ENCODE measurements at places on chromosomes 7 and 10.

GRCh38 chr7:16669581-16669980, 23.6 kb downstream of the BZW2 start:
- no peak for DNase-seq

DNA sequence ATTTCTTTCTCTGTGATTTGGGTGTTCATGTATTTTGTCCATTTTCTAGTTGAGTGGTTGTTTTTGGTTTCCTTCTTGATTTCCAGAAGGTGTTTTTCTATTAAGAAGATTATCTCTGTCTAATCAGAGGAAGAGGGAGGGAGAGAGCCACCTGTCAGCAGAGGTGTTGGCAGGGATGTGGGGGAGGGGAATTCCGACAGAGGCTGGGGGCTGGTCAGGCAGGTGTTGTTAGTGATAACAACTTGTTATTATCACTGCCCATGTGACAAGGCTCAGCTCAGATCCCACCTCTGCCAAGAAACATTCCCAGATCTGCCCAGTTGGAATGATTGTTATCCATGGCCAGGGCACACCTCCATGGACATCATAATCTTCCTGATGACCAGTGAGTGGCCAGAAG, 293.4 kb downstream of the GFRA1 start:
- no peak for DNase-seq

DNA sequence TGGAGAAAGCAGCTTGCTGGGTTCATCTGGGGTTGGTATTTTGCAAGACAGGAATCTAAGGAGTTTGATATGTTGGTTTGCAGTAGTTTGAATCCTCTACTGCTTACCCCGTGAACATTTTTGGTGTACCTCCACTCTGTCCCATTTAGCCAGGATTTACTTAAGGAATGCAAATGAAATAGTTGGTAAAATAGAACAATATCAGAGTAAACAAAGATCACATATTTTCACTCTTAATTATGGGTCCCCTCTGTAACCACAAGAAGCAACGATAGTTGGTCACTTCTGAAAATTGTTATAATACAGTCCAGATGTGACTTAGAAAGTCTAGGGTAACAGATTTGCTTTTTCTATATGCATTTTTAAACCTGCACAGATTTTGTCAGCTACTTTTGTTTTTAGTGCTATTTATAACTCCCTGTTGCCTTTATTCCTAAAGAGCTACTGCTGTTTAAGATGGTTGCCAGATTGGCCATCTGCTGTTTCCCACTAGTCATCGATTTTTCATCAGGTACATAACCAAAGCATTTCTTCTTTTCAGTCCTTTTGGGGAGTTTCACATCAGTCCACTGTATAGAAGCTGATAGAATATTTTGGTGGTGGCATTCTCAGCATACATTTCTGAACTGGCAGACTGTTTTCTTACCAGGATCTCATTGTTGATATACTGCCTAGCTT, 37.6 kb downstream of the MAPK8 start:
- no peak for DNase-seq

GRCh38 chr7:50369143-50370026, 64.9 kb downstream of the IKZF1 start:
- DNase-seq: no peak

Measured in cortex of kidney (tissue), 1 donor.